ENCODE measurements at places on chromosomes 12 and 14.

- DNase-seq = no peak
These were observed 92.9 kb downstream of the ERC1 start for GRCh38 chr12:1083889-1084262.

- no peak for DNase-seq
These were observed 59.2 kb downstream of the CHST11 start for GRCh38 chr12:104515899-104516298.

DNA sequence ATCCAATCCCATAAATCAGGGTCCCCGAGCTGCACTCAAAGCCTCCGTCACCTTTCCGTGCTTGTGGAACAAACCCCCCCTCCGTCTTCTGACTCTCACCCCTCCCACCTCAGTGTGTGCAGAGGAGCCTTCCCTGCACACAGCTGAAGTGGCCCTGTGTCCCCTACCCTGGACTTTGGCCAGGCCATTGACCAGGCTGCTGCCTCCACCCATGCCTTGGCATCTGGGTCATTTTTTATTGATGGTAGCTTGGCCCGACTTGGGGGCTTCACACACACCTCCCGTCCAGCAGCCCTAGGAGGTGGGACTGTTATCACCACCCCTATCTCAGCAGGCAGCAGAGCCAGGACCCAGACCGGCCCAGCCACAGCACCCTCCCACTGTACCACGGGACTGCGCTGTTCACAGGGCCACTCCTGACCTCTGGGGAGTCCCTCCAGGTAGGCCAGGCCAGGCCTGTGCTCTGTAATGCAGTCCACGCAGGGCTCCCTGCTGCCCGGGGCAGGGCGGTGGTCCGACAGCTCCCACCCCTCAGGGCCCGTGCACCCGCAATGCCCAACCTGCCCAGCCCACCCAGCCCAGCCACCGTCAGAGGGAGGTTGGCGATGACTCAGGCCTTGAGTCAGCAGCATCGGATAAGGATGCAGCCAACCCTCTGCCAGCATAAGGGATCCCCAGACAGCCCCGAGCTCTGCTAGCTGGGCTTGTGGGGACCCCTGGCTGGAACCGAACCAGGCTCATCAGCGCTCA is 9.2 kb upstream of the INF2 start:
- no peak for DNase-seq

GRCh38 chr14:72801381-72801812 is 92.5 kb downstream of the DPF3 start:
- DNase-seq = peak; percentile 6

DNA sequence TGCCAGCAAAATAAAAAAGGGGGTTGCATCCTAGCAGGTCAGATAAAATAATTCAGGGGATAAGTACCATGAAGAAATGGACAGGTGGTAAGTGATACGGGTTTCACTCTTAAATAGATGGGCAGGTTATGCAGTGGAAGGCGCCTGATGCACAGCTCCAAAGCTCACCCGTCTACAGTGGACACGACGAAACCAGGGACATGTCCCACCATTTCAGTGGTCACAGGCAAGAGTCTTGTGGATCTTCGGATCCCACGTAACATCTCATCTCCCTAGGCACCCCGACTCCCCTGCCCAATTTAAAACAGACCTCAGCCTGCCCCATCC is 60.5 kb downstream of the DDX51 start:
- no peak for DNase-seq

GRCh38 chr12:6377667-6377994 is 2.3 kb upstream of the SCNN1A start:
- no peak for DNase-seq

DNA sequence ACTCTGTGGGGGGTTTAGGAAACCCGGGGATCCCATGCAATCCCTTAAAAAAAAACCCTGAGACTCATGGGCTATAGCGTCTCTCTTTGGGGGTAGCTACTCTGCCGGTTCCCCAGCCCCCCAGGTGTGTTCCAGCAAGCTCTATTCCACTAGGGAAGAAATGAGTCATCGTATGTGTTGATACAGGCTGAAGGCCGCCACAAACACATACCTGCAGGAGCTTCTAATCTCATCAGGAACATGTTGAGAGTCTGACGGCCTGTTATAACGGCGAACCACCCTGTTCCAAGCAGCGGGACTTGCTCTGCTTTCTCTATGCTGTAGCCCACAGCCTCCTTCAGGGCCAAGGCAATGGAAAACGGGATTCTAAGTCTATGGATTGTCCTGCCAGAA is 977 bp upstream of the KRT5 start:
- DNase-seq = no peak

DNA sequence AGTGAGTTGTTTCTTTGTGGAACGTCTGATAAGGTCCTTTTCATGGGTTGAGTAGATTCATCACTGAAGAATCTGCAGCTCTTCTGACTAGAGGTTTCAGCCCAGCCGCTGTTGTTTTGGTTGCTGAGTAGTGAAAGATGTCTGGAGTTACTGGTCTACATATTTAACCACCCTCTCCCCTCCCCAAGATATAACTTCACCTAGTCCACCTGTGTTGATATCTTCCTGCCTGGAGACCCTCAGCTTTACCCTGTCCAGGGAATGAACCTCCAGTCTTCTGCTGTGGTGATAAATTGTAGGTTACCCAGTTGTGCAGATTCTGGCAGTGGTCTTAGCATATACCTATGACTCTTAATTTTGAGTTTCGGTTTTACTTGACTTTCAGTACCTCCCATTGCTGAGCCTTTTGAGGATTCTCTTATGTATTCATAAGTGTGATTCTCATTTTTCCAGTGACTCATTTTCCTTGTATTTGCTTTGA is 62.9 kb downstream of the CCDC91 start:
- DNase-seq = peak; percentile 81

GRCh38 chr14:39469094-39469710 is 37.0 kb upstream of the FBXO33 start:
- DNase-seq = no peak

- DNase-seq = no peak
These were observed 178.7 kb upstream of the SOX5 start for GRCh38 chr12:24127919-24128721.

DNA sequence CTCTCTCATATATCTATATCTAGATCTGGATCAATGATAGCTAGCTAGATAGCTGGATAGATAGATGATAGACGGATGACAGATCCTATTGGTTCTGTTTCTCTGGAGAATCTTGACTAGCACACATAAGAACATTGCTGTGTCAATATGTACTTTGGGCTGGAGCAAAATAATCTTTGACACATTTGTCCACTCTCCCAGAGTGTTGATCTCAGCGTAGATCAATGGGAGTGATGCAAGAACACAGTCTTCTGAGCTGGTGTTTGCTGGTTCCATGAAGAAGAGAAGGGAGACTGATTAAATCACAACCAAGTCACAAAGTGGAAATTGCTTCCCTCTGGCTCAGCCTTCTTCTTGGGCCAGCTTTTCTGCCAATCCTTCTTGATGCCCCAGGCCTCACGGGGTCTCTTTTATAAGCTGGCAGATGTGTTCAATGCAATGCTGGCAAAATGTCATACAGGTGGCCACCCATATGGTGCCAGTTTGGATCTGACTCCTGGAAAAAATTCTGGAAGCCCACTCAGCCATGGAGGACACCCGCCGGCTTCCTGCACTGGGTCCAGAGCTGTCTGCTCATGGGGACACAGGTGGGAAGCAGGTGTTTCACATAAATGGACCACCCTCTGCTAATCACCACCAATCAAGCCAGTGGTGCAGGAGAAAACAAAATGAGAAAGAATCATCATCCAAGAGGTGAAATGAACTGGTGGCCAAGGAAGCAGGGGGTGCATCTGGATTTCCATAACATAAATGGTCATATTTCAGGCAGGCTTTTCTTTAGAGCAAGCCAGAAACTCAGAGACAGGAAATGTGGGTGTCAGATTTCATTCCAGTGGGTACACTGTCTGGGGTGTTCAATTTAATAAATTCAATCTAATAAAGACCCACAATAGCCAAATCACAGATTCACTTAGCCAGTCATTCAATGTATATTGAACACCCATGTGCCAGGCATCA is 310.3 kb downstream of the DPF3 start:
- DNase-seq = no peak

All from activated CD4-positive, alpha-beta T cell treated with anti-CD3 and anti-CD28 coated beads, Interleukin-2, Interleukin-4, amounts not matched to agents 100 ng/mL and 50 ng/mL, durations not matched to agents 16 hours and 8 hours (primary cell).